Fibroblast of gingiva (primary cell): ENCODE measurements at places on chromosomes 4 and X.

- DNase-seq: no peak
Measured at GRCh38 chr4:187042251-187042650, 318.6 kb upstream of the FAT1 start.

GRCh38 chr4:57926311-57926710, 816.1 kb upstream of the IGFBP7 start:
- no peak for DNase-seq

DNA sequence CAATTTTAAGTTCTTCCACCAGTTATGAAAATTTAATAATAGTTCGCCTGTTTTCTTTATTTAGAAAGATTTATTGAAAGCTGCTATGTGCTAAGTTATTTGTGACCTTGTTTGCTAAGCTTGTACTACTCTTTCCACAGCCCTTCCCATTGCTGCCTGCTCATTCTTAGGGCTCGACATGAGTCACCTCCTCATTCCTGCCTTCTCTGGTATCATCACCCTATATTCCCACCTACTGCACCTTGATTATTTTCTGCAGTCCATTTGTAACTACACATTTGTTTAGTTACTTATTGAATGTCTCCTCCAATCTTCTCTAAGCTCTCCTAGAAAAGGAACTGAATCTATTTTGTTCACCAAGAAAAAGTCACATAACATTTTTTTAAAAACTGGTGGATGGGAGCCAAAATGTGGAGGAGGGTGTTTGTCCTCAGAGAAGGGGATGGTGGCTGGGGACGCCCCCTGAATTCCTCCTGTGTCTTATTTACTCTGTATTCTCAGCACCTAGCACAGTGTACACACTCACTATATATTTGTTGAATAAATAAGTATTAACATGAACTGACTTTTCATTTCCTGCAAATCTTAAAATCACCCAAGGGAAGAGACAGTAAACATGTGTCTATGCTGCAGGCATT, 3.7 kb upstream of the RAB9A start:
- DNase-seq: no peak

DNA sequence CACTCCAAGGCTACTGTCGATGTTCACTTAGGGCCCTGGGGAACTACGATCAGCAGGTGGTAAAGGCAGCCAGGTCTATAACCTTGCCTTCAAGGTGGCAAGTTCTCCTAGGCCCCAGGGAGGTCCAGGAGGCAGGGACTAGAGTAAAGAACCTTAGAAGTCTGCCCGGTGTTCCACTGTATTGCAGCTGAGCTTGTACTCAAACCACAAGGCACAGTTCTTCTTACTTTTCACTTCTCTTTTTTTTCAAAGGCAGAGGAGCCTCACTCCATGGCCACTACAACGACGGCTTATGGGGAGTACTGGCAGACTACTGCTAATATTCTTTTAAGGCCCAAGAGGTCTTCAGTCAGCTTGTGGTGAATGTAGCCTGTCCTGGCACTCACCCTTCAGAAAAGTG, 78.8 kb upstream of the GPR174 start:
- no peak for DNase-seq

DNA sequence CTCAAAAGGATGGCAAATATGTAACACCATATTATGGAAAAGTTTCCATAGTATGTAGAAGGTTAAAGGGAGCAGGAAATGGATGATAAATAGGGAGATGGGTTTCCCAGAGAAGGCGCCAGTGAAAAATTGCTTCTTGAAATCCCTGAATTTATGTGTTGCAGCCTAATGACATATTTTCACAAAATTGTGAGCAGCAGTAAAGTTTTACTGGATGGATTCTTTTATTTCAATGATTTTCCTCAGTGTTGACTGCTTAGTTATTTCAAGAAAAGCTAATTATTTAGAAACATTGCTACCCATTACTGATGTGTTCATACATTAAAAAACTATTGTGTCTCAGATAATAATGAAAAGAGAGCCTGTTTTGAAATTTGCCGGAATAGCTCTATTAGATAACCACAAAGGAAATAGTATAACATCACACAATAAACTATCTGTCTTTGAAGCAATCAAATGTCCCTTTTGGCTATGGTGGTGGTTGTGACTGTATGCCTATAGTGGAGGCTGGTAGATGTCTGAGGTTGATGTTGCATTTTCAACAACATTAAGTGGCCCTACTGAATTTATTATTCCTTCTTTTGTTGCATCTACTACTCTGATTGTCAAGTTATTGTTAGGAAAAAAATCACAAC, 169.9 kb upstream of the HAND2 start:
- DNase-seq: no peak

- no peak for DNase-seq
Measured at GRCh38 chr4:131207589-131207988, 1941.5 kb upstream of the PCDH10 start.

DNA sequence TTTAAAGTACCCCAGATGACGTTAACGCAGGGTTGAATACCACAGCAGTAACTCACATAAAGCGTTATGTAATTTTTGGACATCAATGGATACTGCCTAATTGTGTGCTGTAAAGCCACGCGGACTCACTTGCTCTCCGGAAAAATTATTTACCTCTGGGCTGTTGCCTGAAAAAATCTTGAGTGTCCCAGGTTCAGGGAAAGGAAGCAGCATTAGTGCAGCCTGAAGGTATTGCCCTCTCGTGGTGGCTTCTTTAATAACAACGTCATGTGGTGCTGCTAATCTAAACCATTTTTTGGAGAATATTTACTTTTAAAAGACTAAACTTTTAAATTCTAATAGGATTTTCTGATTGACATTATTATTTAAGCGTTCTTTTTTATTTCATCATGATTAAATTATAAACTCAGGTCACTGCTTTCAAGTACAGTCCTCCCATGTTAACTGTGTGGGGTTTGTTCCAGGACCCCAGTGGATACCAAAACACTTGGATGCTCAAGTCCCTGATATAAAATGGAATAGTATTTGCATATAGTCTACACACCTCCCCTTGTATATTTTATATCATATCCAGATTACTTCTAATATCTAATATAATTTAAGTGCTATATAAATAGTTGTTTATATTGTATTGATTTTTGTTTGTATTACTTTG, 384.8 kb downstream of the FAM133A start:
- DNase-seq: no peak

DNA sequence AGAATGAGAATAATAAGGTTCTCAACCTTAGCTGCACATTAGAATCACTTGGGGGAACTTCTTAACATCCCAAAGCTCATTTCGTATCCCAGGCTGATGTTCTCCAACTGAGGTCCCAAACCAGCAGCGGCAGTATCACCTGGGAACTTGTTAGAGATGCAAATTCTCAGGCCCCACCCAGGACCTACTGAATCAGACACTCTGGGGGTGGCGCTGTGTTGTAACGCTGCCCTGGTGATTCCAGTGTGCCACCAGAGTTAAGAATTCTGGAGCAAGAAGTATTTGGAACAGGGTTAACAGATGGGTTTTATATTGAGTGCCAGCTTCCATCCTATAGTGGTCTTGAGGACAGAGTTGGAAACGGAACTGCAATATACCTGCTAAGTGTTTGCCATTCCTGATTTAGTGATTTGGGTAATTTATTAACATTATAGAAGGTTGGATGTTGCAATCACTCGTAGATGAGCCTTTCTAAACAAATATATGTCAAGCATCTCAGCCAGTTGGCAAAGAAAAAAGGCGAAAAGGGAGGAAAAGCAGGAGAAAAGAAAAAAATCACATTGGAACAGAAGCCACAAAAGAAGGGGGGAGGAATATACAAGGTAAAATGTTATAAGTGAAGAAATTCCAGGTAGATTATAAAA, 141.0 kb downstream of the ARX start:
- no peak for DNase-seq

GRCh38 chr4:154616731-154617130, 4.3 kb upstream of the FGG start:
- no peak for DNase-seq

GRCh38 chrX:154806837-154807501, 1.7 kb upstream of the MPP1 start:
- DNase-seq: no peak

DNA sequence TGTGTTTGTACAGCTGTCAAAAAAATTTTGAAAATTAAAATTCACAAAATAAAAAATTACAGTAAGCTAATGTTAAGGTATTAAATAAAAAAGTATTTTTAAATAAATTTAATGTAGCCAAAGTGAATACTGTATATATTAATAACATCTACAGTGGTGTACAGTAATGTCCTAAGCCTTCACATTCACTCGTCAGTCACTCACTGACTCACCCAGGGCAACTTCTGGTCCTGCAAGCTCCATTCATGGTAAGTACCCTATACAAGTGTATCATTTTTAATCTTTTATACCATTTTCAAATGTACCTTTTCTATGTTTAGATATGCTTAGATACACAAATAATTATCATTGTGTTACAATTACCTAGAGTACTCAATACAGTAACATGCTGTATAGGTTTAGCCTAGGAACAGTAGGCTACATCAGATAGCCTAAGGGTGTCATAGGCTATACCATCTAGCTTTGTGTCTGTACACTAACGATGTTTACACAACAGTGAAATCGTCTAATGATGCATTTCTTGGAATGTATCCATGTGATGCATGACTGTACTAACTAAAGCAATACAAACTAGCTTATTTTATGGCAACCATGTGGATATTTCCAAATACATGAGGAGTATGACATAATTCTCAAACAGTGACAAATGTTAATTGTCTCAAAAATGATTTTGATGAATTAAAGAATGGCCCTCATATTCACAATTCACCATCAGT, 13.7 kb downstream of the DDX60 start:
- DNase-seq: peak; percentile 83

DNA sequence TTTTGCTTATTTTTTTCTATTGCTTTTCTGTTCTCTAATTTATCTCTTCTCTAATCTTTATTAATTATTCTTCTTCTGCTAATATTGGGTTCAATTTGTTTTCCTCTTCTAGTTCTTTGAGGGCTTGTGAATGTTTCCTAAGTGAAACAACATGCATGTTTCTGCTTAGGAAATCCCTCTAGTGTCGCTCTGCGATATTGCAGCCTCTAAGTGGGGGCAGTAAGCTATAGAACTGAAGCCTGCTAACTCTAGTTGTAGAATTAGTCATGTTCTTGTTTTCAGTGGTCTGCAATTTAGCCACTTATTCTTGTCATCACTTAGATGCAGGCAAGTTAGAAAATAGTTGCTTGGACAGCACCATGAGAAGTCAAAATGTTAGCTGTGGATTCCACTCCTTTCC, 222.6 kb downstream of the SPIN4 start:
- no peak for DNase-seq

DNA sequence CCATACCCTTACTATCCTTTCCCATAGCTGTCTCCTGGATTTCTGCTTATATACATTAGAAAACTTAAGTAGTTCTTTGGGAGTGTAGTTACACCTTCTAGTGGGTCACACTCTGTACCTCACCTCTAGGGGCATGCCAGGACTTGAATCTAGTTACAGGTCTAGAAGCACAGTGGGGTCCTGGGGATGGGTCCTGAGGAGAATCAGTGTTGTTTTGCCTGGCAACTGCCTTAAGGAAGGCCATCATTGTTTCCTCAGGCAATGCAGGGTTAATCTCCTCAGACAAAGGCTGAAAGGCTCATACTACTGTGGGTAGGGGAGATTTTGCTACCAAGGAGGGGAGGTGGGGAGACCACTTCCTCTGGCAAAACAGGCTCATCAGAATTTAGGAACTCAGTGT, 750.3 kb downstream of the FAT4 start:
- DNase-seq: no peak

GRCh38 chr4:37690976-37691375, 4.8 kb upstream of the RELL1 start:
- no peak for DNase-seq

GRCh38 chr4:8102076-8102355, 56.6 kb downstream of the ABLIM2 start:
- DNase-seq: no peak

GRCh38 chrX:43631841-43632240, 24.3 kb upstream of the MAOA start:
- no peak for DNase-seq

DNA sequence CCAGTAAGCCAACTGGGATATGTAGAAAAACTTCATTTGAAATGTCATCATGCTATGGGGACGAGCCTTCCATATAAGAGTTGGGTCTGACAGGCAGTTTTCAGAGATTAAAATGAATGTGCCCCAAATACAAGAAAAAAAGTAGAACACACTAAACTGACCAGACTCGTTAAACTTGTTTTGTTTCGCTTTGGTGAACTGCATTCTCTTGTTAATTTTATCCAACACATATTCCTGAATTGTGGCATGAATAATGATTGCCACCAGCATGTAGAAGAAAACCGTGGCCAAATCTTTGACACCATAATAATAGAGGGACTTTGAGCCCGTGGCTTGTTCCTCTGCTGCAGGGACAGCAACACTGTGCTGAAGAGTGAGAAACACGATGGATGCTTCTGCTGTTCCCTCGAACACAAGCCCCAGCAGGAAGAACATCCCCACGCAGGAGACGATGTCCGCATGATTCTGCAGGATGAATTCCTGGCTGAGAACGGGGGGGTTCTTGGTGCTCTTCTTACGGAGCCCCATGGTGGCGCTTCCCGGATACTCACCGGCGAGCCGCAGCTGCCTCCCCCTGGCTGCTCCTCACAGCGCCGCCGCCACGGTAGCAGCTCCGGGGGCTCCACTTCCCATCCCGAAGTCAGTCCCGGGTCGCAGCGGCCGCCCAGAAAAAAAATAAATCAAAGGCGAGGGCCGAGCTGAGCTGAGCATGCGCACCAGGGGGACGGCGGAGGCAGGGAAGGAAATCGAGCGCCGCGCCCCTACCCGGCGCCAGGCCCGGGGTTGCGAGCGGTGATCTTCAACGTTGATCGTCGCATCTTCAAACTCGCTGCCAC, at the start of gene TRAM1L1:
Gene TRAM1L1, minus strand, starts transcription at position 711 of the 836 bp plus-strand sequence. Its CDS starts 183 bp downstream, at position 528.
- DNase-seq: peak; percentile 57

DNA sequence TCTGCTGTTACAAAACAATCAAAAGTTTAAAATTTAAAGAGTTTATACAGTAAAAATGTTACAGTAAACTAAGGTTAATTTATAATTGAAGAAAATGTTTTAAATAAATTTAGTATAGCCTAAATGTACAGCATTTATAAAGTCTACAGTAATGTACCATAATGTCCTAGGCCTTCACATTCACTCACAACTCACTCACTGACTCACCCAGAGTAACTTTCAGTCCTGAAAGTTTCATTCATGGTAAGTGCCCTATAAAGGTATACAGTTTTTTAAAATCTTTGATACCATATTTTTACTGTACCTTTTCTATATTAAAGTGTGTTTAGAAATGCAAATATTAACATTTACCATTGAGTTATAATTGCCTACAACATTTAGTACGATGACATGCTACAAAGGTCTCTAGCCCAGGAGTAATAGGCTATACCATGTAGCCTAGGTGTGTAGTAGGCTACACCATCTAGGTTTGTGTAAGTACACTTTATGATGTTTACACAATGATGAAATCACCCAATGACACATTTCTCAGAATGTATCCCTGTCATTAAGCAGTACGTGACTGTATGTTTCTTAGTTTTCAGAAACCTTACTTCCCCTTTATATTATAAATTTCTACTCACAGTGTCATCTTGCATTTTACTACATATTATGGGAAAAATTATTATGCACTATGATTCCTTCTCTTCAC, 320.8 kb downstream of the ADAM29 start:
- no peak for DNase-seq
